ENCODE measurements at places on chromosomes 4 and X.

DNA sequence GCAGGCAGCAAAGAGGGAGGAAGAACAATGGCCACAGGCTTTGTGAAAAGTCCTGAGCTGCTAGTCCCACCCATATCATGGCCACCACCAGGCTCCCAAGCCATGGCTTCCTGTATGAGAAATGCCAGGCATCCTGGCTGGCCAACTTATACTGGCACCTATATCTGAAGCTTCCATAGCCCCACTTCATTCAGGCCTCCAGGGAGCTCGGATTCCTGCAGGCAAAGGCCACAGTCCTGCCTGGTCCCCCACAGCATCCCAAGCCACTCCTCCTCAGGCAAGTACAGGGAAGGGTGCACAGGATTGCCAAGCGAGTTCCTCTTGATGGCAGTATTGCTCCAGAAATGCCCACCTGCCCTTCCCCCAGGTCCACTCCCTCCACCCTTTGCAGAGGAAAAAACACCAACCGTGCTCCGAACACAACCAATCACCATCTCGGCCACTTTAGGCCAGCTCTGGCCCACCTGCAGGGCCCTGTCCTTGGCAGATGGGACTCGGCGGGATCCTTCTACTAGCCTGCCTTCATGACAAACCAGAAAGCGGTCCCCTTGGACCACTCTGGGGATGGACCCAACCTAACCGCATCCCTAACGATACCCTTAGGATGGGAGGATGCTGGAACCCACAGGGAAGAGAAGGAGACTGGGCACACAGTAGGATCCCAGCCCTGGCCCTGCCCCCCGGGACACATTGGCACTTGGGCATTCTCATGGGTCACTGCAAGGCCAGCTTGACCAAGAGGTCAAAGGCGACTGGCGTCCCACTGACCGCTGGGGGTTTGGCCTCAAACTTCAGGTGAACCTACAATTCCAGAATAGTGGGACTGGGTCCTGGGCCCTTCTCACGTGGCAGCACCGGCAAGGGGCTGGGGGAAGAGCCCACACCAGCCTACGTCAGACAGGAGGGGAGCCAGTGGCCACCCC lies 220.4 kb upstream of the AGTR2 start:
- DNase-seq: no peak

GRCh38 chr4:16418814-16419213 lies 192.5 kb upstream of the TAPT1 start:
- peak; percentile 68 for DNase-seq

DNA sequence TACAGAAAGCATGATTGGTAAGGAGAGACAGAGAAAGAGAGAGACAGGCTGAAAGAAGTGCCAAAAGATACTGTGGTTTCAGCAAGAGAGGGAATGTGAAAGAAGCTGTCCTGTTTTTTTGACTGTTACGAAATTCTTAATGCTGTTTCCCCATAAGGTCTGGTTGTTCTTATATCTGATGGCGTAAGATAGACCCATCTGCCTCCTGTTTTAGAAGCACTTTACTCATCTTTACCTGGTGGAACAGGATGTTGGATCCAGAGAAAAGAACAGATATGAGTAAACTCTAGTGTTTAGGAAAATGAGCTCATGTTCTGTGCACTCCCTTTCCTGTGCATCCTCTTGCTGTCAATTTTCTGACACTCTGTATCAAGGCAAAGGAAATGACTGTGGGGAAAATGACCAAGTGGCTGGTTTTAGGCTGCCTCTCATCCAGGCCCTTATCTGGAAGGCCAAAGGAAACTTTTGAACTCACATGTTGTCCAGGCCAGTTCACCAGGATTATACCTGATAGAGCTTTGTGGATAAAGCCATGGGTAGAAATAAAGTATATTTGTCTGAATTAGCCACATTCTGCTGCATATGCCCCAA lies 311.7 kb upstream of the HTR2C start:
- DNase-seq: no peak

DNA sequence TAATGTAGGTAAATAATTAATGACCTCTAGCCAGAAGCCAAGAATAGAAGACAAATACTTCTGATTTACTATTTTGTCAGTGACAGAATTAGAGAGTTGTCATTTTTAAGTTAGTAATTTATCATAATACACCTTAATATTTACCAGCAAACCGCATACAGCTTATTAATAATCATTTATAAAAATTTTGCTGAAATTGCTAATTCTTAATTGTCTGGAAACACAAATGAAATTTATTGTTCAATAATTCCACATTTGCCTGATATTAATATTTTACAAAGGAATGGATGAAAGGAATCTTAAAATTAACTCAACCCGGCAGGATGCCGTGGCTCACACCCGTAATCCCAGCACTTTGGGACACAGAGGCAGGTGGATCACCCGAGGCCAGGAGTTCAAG lies 44.7 kb downstream of the PROM1 start:
- DNase-seq: no peak

- no peak for DNase-seq
Measured at GRCh38 chr4:74628852-74629620, 165.3 kb downstream of the BTC start.

DNA sequence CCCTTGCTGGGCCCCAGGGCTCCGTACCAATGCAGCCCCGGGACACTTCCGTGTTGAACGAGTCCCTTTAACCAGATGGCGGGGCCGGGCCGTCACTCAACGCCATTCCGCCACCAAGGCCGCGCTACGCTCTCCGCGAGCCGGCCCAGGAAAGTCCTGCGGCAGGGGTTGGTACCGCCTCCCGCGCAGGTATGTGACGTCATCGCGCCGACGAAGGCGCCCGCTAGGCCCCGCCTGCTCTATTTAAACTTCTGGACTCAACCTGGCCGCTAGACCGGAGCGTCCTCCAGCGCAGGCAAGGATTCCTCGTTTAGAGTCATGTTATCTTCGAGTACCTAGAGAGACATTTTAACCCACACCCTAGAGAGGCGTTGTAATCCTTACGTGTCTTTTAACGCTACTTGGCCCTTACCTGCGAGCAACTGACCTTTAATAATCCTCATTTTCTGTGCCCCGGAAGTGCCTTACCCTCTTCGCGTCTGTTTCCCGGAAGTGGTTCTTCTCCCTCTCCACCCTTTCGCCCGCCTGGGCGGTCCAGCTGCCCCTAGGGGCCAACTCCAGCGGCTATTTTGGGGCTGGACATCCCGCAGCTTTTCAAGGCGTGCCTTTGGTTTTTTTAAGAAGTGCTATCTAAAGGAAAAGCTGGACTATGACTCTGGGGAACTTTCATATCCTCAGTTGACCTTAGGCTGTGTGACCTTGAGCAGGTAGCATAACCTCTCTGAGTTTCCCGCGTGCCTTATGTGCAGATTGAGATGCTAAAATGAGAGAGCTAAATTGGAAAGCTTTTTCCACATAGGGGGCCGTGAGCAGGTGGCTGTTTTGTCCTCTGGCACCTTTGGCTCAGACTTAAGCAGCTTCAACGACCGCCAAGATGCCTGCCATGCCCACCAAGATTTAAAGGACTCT lies at the start of gene PNPLA4:
PNPLA4 (minus strand) TSS at position 155 of the 909 bp plus-strand sequence. CDS start 1,294 bp downstream, outside the sequence.
- DNase-seq: peak; percentile 59

DNA sequence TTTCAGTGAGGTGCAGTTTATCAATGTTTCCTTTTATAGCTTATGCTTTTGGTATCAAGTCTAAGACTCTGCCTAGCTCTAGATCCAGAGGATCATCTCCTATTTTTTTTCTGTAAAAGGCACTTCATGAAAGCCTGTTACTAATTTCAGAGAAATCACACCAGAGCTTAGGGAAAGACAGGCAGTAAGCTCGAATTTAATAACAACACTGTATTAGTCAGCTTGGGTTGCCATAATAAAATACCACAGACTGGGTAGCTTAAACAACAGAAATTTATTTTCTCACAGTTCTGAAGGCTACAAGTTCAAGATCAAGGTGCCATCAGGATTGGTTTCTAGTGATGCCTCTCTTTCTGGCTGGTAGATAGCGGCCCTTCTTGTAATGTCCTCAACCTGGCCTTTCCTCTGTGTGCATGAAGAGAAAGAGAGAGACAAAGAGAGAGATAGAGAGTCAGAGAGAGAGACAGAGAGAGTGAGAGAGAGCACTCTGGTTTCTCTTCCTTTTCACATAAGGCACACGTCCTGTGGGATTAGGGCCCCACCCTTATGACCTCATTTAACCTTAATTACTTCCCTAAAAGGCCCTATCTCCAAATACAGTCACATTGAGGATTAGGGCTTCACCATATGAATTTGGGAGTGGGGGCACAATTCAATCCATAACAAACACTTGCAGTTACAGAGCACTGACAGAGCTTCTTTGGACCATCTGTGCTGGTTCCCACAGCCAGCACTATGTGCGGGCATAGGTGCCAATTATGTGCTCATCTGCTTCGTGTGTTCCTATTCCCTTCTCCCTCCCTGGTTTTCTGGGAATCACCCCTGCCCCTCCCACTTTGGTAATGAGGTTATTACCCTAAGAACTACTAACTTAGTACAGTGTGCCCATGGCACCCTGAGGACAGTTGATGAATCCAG lies 114.8 kb upstream of the MED14 start:
- no peak for DNase-seq

GRCh38 chr4:145216535-145216934 lies 36.1 kb upstream of the OTUD4 start:
- no peak for DNase-seq

DNA sequence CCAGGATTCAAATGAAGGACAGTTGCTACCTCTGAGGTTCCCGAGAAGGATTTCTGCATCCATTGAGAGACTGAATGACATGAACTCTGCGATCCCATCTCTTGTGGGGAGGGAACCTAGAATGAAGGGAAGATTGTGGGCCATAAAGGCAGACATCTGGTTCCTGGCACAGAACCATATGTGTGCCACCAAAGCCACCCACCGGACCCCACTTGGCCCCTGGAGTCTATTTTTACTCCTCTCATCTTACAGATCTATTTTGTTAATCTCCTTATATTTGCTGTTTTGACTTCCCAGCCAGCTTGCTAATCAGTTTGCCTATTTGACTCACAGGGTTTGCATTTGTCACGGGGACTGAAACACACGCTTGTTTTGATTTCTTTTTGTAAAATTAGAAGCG lies 7.3 kb downstream of the SOD3 start:
- no peak for DNase-seq

DNA sequence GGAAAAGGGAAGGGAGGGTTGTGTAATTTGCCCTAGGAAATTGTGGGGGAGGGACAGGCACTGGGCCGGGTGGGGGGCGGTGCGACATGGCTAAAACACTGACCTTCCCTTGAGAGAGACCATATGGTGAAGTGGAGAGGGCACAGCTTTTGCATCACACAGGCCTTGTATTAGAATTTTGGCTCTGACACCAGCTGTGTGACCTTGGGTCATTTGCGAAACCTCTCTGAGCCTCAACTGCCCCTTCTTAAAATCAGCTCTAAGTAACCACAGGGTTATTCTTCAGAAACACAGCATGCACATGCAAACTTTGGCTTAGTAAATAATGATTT lies 25.8 kb downstream of the PDGFRA start:
- DNase-seq: no peak

GRCh38 chr4:42489095-42489494 lies 91.8 kb downstream of the SHISA3 start:
- no peak for DNase-seq

DNA sequence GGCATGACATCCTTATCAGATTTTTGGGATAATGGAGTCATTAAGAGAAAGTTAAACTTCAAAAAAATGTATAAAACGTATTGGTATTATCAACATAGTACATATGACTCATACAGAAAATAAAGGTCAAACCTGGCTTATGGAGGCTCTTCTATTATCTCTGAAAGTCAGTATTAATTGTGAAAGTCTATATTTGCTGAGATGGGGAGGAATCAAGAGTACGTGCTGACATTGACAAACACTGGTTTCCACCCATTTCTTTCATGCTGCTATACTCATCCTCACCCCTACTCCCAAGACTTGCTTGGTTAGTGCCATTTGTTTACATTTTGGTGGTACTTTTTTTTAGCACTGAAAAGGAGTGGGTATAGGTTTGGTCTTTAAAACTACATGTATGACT lies 30.8 kb upstream of the PLA2G12A start:
- DNase-seq: no peak

DNA sequence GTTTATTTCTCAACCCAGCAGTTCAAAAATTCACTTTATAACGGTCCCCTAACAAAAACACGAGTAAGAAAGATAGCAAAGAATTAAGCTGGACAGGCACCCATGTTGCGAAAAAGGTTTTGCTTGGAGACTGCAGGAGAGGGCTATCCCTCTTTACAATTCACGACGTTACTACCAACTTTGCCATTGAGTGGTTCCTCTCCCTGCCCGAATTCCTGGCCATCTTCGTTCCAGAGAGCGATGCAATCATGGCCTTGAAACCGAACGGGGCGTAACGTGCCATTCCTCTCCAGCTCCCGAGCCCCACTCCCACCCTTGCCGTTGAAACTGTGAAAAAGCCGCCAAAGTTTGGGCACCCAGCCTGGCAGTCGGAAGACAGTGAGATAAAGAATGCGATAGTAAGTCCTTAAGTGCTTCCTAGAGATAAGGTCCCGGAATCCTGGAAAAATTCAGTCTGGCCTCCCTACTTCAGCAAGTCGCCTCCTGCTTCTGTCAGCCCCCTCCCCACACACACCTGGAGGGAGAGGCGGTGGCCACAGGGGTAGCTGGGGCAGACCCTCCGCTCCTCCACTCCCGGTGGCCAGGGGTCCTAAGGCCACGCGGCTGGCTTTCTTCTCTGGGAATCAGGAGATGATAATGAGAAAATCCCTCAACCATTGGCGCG lies 65.2 kb downstream of the FBXO8 start:
- DNase-seq: no peak

- no peak for DNase-seq
Measured at GRCh38 chrX:139759637-139760036, 51.7 kb upstream of the MCF2 start.

- DNase-seq: no peak
Measured at GRCh38 chrX:20663336-20663735, 396.6 kb upstream of the RPS6KA3 start.

GRCh38 chr4:159103384-159103990 lies 608 bp downstream of the RAPGEF2 start:
- no peak for DNase-seq

DNA sequence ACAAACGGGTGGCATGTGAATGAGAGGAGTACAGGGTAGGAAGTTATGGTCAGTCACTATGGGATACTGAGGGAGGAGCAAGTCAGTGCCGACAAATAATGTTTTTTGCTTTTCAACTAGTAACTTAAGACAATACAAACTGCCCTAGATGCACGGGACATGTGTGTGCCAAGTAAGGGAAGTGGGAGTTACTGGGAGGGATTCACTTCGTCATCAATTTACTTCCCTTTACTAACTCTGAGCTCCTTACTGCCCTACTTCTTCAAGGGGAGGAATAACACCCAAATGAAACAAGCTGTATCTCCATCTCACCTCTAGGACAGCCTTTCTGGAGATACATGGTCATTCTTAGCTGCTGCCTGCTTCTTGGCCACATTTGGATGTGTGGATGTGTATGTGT lies 97.7 kb downstream of the DGKK start:
- no peak for DNase-seq

GRCh38 chr4:1298461-1298860 lies 8.8 kb downstream of the MAEA start:
- no peak for DNase-seq
